Stimulated activated CD8-positive, alpha-beta memory T cell treated with anti-CD3 and anti-CD28 coated beads, Interleukin-2, amount 100 ng/mL, for 1 hour (primary cell): ENCODE measurements at places on chromosomes 2 and 18.

DNA sequence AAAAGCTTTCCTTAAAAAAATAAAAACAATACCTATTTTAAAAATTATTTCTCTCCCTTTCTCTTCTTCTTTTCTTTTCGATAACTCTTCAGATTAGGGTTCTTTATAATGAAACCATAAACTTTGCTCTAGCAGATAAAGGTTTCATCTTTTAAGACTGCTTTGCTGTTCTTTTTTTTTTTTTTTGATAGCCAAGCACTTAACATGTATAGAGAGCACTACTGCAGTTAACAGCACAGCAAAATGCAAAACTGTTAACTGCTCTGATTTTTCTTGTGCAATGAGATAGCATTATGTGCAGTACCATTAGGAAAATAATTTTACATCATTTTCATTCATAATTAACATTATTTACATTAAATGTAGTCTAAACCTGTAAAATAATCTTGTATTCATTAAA is 36.3 kb downstream of the GALNT1 start:
- DNase-seq, result no peak

DNA sequence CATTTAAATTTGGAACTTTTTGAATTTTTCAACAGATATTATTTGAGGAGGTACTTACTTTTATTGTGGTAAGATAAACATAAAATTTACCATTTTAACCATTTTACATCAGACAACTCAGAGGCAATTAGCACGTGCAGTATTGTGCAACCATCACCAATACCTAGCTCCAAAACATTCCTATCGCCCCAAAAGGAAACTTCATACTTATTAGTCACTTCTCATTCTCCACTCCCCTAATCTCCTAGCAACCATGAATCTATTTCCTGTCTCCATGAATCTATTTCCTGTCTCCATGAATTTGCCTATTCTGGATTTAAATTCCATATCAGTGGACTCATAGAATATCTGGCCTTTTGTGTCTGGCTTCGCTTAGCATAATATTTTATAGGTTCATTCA is 69.9 kb upstream of the FAM136A start:
- no peak for DNase-seq

- DNase-seq, result no peak
Measured at GRCh38 chr2:44912660-44913059, 28.8 kb upstream of the SIX3 start.

DNA sequence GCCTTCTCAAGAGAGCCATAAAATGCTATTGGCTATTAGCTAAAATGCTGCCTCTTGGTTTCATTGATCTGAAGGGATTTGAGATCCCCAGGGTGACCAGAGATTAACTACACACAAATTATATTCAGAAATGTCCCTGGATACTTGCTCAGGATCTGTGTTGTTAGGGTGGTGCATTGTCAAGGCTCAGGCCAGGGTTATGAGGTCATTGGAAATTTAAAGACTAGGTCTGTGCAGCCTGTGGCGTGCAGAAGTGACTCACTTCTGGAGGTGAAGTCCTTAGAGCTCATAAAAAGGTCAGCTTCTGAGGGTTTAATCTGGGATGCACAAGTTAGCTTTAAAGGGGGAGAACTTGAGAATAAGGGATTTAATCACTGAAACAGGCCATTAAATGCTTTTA is 23.5 kb downstream of the LRRTM1 start:
- no peak for DNase-seq

GRCh38 chr18:32358075-32358474 is 112.6 kb downstream of the GAREM1 start:
- no peak for DNase-seq

DNA sequence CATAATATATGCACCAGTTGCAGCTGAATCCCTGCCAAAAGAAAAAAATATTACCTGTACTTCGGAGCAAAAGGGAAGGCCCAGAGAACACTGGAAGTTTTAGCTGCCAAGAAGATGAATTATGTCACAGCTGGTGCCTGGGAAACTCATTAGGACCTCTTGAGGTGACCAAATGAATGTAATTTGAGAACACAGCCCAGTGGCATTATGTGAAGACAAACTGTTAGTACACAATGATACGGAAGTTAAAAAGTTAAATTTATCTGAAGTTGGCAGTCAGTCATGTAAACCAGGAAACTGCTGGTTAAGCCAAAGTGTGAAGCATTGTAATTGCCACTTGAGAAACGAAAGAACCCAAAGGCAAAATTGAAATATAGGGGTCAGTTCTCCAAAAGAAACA is 80.7 kb downstream of the EML4 start:
- no peak for DNase-seq

DNA sequence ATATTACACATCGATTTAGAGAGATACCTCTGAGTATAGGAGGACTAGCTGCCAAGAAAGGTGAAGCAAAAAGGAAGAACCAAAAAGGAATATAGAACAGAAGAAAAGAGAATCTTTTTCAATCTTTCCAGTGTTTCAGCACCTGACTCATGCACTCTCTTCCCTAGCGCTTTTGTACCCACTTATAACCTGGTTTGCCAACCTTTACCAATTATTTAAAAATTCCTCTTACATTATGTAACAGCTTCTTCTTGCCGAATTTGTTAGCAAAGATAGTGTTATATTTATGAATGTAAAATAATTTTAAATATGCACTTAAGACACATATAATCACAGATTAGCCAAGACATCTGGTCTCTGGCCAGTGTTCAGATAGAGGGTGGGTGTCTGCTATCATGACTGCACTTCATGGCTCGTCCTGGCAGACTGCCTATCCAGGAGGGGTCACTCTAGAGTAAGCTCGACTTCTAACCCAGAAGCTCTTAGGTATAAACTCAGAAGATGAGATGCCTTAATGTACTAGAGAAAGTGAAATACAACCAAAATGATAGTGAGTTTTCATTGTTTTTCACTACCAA is 122.9 kb downstream of the ATAD2B start:
- no peak for DNase-seq

DNA sequence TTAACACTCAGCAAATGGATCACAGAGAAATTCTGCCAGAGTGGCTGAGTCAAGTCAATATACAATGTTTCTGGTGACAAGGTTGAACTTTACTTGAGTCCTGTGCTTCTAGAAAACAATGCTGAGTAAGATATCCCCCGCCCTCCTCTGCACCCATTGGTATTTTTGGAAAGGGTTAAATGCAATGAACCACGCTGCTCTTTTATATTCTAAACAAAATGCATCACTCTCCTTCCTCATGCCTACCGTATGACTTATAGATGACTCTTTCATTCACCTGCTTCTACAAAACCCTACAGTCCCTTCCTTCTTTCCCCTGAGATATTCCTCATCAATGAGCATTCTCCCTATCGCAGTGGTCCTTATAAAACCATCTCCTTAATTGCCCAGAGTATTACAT is 168.8 kb downstream of the TXNL1 start:
- no peak for DNase-seq

DNA sequence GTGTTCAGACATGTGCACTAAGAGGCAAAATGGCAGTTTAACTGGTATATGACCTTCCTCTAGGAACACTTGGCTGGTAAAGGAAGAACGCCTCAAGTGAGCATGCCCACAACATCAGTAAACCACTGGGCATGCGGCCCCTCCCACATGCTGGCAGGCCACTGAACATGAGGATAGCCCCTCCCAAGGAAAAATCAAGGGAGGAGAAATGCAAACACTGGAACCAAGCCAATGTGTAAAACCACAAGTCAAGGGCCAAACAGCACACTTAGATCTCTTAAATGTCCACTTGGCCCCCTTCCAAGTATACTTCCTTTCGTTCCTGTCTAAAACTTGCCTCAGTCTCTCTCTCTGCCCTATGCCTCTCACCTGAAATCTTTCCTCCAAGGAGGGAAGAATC is 980.8 kb downstream of the TSN start:
- DNase-seq, result no peak

DNA sequence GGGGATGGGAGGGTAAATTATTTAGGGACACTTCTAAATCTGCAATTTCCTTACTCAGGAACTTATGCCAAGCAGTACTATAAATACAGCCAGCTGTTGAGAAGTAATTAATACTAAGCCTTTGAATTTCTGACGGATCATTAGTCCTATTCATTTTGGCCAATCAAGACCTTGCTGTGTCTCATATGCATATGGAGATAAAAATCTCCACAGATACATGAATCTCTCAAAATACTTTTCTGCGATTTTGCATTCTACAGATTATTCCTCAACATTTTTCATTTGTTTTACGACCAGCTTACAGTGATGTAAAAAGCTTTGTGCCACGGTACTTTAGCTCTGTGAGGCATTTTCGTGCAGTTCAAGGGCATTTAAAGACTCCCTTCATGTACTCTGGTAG is 16.7 kb downstream of the LANCL1 start:
- DNase-seq, result no peak

DNA sequence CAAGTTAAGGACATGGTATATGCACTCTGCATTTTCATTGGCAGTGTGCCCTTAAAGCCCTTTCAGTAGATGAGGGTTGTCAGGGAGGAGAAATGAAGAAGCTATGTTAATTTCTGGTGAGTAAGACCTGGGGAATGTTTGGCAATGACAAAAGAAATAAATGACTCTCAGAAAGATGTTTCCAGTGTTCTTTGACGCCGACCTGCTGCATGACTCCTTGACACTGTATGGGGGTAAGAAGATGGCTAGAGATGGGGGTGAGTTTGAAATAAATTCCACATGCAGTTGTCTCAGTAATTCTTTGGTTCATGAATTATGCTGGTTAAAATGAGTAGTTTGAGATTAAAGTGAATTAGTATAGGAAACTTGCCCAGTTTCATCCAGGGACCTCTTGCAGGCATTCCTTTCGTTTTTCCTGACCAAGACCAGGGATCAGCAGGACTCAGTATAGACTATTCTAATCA is 5.9 kb downstream of the CCDC121 start:
- DNase-seq, result no peak

DNA sequence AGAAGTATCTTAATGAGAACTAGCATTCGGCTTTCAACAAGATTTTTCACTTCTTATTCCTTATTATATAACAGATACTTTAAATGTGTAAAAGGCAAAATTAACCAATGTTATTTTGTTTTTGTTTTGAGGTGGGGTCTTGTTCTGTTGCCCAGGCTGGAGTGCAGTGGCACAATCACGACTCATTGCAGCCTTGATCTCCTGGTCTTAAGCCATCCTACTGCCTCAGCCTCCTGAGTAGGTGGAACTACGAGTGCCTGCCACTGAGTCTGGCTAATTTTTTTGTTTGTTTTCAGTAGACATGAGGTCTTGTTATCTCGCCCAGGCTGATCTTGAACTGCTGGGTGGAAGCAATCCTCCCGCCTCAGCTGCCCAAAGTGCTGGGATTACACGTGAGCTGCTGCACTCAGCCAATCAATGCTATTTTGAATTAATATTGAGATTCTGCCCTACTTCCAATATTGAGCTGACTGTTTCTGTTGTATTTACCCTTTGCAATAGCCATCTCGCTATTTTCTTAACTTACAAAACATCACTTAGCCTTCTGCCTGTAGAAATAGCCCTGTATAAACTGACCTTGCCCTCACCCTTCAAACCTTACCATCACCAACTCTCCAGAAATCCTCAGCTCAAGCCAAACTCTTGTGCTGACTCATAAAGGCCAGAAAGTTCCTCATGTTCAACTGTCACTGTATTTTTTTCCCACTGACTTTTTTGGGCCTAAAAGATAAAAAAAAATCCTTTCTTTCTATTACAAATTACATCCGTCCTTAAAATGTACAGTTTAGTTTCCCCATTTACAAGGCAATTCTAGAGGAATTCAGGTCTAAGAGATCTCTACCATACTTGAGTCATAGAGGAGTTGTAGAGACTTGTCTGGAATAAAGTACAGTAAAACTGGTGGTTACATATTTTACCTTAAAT is 94.3 kb downstream of the OLA1 start:
- DNase-seq, result no peak
